Epithelial cell of umbilical artery (primary cell): ENCODE measurements at places on chromosomes 4 and X. TPM values are rescaled to one million over a fixed set of nuclear protein-coding genes. Genes with fewer than 3 reads are reported as not detected.

NDST3 gene
- total RNA-seq = not detected in 2 replicates

TKTL2 gene
- total RNA-seq = not detected in 2 replicates

LARP7 gene
- total RNA-seq = 15.3 and 21.7 TPM in 2 replicates

PAGE1 gene
- total RNA-seq = not detected in 2 replicates

LDOC1 gene
- 3.0 and 3.6 TPM in 2 replicates for total RNA-seq

ELOVL6 gene
- 7.8 and 11.6 TPM in 2 replicates for total RNA-seq

HELT gene
- total RNA-seq = not detected in 2 replicates

ZFP92 gene
- total RNA-seq = 1.6 and 2.0 TPM in 2 replicates
